ENCODE measurements at places on chromosomes 6 and 20.

GRCh38 chr20:45366631-45367030 lies 3.7 kb downstream of the SYS1 start:
- ATAC-seq = no peak

DNA sequence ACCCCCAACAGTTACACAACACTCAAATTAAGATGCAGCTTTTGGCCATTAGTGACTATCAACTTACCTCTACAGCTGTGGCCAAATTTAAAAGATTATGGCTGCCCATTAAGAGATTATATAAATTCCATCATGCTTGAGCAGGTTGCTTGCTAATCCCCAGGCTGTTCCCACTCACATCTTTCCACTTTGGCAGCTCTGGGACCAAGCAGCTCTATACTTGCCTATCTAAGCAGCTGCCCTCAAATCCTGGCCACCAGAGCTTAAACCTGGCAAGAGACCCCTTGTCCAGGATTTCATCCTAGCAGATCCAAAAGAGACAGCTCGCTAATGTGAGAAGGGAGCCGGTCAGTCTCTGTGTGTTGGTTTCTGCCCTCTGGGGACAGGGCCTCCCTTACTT lies 127.9 kb downstream of the SLC23A2 start:
- ATAC-seq = no peak

GRCh38 chr6:82971877-82972460 lies 93.7 kb downstream of the UBE3D start:
- no peak for ATAC-seq

DNA sequence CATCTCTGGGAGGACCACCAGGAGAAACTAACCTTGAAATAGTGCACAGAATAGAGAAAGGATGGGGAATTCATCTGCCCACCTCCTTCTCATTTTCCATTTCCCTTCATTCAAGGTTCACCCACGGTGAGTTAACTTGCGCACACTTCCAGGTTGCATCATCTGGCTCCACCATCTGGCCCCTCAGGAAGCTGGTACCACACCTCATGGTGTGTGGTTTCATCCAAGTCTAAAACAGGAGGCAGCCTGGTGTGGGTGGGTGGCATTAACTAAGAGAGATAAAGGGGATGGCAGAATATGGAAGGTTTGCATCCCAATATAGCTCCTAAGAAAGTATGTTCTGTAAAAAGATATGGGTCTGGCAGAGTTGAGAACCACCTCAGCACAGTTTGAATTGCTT lies 3.8 kb downstream of the ZNF334 start:
- no peak for ATAC-seq

- ATAC-seq = no peak
Observed at GRCh38 chr6:115360602-115361325, 699.9 kb downstream of the FRK start.

DNA sequence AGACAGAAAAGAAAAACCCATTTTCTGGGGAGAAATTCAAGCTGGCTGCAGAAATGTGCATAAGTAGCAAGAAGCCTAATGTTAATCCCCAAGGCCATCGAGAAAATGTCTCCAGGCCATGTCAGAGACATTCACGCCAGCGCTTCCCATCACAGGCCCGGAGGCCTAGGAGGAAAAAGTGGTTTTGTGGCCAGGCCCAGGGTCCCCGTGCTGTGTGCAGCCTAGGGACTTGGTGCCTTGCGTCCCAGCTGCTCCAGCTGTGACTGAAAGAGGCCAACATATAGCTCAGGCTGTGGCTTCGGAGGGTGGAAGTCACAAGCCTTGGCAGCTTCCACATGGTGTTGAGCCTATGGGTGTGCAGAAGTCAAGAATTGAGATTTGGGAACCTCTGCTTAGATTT lies 10.9 kb downstream of the IFNGR1 start:
- ATAC-seq = no peak

GRCh38 chr20:33727806-33728205 lies 4.0 kb upstream of the ZNF341 start:
- ATAC-seq = no peak

DNA sequence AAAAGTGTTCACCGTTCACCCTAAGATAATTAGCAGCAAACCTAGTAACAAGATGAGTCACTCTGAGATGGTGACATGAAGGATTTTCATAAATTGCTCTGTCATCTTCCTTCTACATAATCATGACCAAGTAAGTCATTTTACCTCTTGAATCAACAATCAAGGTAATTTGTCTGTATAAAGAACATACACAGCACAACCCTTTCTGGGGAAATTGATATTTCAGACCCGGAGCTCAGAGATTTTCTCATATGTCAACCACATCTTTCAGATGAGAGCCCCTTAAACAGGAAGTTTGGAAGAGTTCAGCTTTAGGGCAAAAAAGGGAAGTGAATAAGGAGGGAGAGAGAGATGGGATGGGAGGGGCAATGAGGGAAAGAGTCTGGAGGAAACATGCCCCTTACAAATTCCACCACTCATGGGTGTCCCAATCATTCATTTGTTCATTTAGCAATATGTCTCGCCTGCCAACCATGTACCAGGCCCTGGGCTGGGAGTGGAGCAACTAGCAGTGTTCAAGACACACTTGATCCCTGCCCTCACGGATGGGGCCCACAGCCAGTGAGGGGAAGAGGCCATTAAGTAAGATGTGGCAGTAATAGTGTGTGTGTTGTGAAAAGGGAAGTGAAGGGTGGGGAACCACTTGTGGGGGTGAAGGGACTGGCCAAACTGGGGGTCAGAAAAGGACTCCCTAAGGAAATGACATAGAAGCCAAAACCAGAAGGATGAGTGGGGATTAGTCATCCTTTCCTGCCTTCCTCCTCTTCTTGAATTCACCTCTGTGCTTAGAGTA lies 190.9 kb downstream of the MAFB start:
- peak; percentile 85 for ATAC-seq

DNA sequence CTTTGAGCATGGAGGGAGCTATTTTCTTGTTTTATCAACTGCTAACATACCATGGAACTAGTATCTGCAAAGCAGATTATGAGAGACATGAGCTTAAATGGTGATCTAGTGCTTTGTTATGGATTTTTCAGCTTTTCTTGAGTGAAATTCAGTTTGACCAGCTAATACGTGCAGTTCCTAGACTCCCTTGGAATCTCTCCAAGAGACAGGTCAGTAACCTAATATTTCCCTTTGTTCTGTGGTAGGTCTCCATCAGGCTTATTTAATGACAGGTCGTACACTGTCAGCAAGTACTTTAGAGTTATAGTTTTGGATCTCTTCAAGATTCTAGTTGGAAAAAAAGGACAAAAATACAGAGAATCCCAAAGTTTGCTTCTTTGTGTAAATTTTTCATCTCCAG lies 43.9 kb downstream of the HDAC2 start:
- ATAC-seq = no peak
